ENCODE measurements at places on chromosomes 2 and 18.

DNA sequence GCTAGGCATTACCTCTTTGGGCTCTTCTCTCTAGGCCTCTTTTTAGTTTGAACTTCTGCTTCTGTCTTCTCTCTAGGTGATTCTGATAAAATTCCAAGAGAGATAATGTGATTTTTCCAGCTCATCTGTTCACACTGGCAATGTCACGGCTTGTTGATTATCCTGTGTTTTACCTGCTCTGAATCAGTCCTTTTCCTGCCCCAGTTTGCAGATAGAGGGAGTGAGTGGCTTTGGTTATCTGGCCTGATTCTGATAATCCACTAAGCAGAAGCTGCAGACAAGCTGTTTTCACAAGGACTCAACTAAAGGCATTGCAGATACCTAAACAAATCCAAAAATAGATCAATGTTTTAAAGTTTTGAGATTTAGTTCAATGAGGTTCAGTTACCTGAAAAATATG is 111.9 kb downstream of the DCC start:
- DNase-seq = no peak
- no peaks in the 10 kb centered on the region for H3K27me3 ChIP-seq
- H3K27ac ChIP-seq = no peak overlapping the region
- H3K4me1 ChIP-seq = no peaks in the 10 kb centered on the region
- H3K36me3 ChIP-seq = no peaks in the 10 kb centered on the region

DNA sequence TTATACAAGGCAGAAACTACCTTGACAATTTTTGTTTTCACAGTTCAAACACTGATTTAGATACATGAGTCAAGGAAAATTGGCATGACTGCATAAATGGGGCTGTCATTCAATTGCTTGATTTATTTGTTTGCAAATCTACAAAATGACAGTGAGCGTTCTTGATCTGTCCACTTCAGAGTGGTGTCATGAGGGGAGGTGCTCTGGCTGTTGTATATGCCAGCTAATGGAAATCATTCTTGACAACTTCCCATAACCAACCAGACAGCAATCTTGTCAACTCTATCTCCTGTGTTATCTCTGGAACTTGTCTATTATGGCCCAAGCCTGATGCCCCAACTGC is 120.6 kb upstream of the UGP2 start:
- no peak for DNase-seq
- peaks cover 4% of the 10 kb centered on the region for H3K27me3 ChIP-seq
- H3K27ac ChIP-seq = no peak overlapping the region

DNA sequence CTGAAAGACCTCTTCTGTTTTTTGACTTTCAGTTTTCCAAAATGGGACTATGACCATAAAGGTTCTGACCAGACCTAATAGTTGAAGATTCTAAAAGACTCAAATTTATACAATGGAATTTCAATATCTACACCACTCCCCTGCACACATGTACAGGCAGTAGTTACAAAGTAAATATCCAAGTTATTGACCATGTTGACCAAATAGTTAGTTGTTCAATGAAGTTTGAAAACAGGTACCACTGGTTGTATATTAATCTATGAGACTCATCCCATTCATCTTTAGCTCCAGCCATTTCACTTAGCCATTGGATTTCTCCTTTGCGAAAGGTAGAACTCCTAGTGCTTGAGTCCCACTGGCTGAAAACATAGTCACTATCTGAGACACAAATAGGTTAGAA is 277.4 kb downstream of the SETBP1 start:
- H3K36me3 ChIP-seq = peaks cover 68% of the 10 kb centered on the region
- H3K27ac ChIP-seq = peak overlapping the region; percentile 33
- H3K4me3 ChIP-seq = no peak overlapping the region
- peaks cover 25% of the 10 kb centered on the region for H3K4me1 ChIP-seq
- no peaks in the 10 kb centered on the region for H3K27me3 ChIP-seq

DNA sequence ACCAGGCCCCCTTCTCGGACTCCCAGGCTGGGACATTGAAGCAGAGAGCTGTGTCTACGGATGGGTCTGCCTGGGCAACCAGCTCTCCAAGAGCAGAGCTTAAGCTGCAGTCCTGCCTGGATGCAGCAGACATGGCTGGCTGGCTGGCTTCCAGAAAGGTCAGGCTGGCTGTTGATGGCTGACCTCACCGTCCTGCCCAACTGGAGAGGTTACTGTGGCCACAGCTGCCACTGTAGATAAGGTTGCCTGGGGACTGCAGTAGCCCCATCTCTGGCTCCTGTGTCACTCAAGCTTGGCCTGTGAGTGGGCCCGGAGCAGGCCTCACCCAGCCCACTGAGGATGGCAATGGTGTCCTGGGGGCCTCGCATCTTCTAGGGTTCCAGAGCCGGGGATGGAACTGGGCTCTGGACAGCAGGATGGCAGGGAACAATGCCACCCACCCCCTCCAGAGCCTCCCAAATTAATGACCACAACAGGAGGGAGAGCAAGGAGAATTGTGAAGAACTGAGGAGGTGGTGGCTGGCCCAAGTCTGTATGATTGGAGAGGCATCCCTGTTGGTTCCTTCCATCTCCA is 37.0 kb upstream of the FOSL2 start:
- DNase-seq = no peak
- peaks cover 11% of the 10 kb centered on the region for H3K4me1 ChIP-seq
- H3K27me3 ChIP-seq = no peaks in the 10 kb centered on the region
- H3K27ac ChIP-seq = no peak overlapping the region
- no peak overlapping the region for H3K4me3 ChIP-seq
- H3K36me3 ChIP-seq = no peaks in the 10 kb centered on the region

DNA sequence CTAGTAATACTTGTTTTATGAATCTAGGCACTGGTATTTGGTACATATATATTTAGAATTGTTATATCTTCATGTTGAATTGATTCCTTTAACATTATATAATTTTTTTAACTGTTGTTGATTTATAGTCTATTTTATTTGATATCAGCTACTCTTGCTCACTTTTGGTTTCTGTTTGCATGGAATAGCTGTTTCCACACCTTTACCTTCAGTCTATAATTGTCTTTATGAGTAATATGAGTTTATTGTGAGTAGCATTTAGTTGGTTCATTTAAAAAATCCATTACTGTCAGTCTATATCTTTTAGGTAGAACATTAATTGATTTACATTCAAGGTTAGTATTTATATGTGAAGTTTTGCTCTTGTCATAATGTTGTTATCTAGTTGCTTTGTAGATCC is 58.6 kb downstream of the SMCHD1 start:
- peaks cover 15% of the 10 kb centered on the region for H3K4me1 ChIP-seq
- no peak for DNase-seq
- H3K36me3 ChIP-seq = peaks cover 57% of the 10 kb centered on the region

DNA sequence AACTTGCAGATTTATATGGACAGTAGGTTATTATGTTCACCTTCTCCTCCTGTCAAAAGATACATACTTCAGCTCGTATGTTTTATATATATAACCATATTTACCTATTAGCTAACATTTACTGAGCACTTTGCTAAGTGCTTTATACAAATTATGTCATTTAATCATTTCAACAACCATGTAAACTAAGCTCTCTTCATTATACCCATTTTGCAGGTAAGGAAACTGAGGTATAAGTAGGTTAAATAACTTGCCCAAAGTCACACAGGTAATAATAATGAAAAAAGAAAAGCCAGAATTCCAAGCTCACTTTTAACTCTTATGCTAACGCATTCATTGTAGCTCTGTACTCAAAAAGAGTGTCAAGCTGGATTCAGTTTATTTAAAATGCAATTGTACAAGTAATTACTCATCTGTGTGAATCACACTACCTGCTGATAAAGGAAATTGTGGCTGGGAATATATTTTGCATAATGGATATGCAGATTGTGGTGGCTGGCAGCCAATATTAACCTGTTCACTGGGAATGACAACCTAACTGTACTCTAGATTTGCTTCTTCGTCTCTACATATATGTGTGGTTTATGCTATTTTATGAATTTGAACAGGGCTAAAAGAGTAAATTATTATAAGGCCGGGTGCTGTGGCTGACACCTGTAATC is 20.6 kb downstream of the SLC16A14 start:
- H3K36me3 ChIP-seq = peaks cover 11% of the 10 kb centered on the region
- DNase-seq = no peak
- peaks cover 4% of the 10 kb centered on the region for H3K4me1 ChIP-seq

DNA sequence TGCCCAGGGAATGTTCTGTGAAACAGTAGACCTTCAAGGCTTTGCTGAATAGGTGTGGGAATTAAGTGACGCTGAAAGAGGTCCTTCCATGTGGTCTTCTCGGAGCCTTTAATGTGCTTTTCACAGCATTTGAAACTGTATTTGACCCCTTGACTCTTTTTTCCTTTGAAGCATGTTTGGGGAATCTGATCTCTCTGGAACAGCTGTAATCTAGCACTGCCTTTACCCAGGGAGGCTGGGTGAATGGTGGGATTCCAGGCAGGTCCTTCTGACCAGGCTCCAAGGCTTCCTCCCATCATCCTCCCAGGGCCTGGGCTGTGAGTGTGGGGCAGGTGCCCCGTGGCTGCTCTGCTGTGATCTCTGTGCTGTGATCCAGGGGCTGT is 4.2 kb downstream of the ZAP70 start:
- H3K27ac ChIP-seq = no peak overlapping the region
- no peaks in the 10 kb centered on the region for H3K36me3 ChIP-seq
- no peak for DNase-seq
- no peak overlapping the region for H3K4me3 ChIP-seq
- no peaks in the 10 kb centered on the region for H3K27me3 ChIP-seq
- peaks cover 21% of the 10 kb centered on the region for H3K4me1 ChIP-seq

GRCh38 chr2:148909114-148909513 is 34.1 kb downstream of the KIF5C start:
- no peaks in the 10 kb centered on the region for H3K4me1 ChIP-seq
- no peak overlapping the region for H3K4me3 ChIP-seq

- peak overlapping the region; percentile 98 for H3K27ac ChIP-seq
- H3K27me3 ChIP-seq = no peaks in the 10 kb centered on the region
- DNase-seq = peak; percentile 26
- H3K4me1 ChIP-seq = peaks cover 32% of the 10 kb centered on the region
Measured at GRCh38 chr2:121650315-121650930, 1.2 kb upstream of the CLASP1 start.

GRCh38 chr18:49238433-49239042 is 221.9 kb downstream of the DYM start:
- H3K4me1 ChIP-seq = no peaks in the 10 kb centered on the region
- no peak for DNase-seq
- H3K27ac ChIP-seq = no peak overlapping the region
- H3K27me3 ChIP-seq = no peaks in the 10 kb centered on the region
- no peak overlapping the region for H3K4me3 ChIP-seq

DNA sequence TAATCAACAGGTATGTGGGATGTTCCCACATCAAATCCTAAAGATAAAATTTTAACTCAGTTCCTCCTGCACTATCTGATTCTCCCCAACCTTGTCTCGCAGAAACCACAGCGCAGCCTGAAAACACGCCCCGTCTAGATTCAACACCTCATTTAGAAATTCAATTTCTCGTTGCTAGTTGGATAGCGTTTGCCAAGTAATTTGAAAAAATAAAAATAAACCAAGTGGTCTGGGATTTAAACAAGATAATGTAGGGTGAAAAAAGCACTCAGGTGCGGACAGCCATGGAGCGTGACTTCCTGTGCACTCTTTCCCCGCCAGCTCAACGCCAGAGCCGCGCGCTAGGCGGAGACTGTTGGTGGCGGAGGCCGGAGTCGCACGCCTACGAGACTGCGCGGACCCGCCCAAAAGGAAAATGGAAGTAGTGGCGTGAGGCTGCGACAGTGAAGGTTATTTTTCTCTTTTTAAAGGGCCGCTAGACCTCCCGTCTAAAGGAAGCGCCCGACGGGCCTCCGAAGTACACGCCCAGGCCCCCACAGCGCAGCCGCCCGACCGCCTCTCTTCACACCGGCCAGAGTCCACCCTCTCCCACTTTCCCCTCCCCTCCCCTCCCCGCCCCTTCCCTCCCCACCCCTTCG is 615 bp upstream of the CCNT2 start:
- H3K4me3 ChIP-seq = peak overlapping the region; percentile 84
- H3K27me3 ChIP-seq = no peaks in the 10 kb centered on the region
- H3K36me3 ChIP-seq = peaks cover 4% of the 10 kb centered on the region
- peak; percentile 89 for DNase-seq

DNA sequence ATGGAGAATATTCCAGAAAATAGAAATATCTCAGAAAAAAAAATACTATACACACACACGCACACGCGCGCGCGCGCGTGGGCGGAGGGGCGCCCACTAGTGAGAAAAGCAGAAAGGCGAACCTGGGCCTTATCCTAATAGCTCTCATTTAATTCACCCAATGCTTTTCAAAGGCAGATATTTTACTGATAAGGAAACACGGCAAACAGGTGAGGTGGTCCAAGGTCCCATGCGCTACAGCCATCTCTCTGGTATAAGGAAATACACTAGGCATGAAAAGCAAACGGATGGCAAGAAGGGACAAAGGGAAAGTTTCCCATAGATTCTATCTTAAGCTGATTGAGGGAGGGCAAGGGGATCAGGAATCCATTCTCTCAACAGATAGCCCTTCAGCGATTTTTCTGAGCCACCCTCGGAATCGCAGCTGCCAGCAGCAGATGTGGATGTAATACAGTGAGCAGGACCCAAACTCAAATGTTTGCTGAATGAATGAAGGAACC is 136.7 kb downstream of the TMEM247 start:
- DNase-seq = no peak
- H3K4me1 ChIP-seq = peaks cover 24% of the 10 kb centered on the region
- H3K27me3 ChIP-seq = no peaks in the 10 kb centered on the region
- H3K36me3 ChIP-seq = peaks cover 5% of the 10 kb centered on the region
- H3K4me3 ChIP-seq = peak overlapping the region; percentile 86

DNA sequence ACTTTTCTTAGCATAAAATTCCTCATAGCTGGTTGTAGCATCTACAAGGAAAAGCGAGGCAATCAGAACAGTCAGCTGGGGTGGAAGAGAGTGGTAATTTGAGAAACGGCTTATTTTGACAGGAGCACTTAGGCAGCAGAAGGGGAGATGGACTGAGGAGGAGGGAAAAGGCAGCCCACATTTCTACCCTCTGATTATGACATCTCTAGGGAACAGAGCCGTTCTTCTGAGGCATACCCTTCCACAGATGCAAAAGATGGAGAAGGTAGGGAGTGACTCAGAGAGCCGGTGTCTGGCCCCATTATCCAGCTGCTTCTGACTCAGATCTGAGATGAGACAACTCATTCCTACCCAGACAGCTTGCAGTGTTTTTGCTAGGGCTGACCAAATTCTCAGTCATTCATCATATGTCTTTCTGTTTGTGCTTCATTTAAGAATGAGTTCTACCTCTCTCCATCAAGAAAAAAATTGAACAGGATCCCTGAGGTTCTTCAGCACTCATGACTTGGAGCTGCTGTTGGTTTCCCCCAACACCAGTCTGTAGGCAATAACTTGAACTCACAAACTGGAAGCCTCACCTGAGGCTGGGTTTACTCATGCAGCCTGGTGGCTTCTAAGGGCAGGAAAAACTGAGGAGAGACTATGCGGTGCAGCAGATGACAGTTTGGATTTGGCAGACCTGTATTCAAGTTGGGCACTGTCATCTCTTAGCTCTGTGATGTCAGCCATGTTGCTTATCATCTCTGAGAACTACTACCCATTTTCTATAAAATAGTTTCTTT is 15.9 kb upstream of the SEC11C start:
- DNase-seq = no peak
- no peak overlapping the region for H3K4me3 ChIP-seq
- H3K27ac ChIP-seq = no peak overlapping the region
- no peaks in the 10 kb centered on the region for H3K27me3 ChIP-seq

- H3K4me3 ChIP-seq = no peak overlapping the region
- no peaks in the 10 kb centered on the region for H3K4me1 ChIP-seq
- no peaks in the 10 kb centered on the region for H3K36me3 ChIP-seq
- DNase-seq = no peak
Measured at GRCh38 chr18:40215979-40216378, 1739.1 kb upstream of the PIK3C3 start.

All from memory B cell (primary cell).